ENCODE measurements at places on chromosomes 7 and 10. TPM values are rescaled to one million over a fixed set of nuclear protein-coding genes. Genes with fewer than 3 reads are reported as not detected.
A peak's percentile ranks its signal among the peaks of the same experiment; 100 is the strongest.

CALCR gene
- not detected for total RNA-seq

FZD1 gene
- 16.8 TPM for total RNA-seq

SPDYE2 gene
- not detected for total RNA-seq

TSPAN15 gene
- 2.8 TPM for total RNA-seq

DNA sequence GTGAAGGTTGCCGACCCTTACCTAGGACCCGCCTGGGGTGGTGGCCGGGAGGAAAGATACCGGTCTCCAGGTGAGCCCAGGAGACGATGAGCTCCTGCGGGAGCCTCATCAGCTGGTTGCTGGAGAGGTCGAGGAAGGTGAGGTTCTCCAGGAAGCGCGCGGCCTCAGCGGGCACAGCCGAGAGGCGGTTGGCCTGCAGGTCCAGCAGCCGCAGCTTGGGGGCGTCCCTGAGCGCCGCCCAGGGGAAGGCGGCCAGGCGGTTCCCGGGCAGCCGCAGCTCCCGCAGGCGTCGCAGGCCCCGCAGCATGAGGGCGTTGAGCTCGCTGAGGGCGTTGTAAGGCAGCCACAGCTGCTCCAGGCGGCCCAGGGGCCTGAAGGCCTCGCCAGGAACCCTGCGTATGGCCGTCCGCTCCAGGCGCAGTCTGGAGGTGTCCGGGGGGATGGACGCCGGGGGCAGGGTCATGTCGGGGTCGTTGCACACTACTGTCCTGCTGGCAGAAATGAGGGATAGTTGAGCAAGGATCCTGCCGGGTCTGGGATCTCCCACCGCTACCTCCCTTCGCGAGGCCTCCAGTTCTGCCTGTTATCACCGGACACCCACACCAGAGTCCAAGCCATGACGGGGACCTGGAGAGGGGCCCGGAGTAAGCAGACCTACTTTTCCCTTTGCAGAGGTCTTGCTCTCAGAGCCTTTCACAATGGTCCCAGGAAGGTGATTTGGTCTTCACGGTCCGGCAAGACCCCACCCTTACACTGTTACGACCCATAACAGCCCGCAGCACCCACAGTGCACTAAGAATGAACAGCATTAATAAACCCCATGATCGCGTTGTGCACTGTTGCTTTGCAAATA is 3.9 kb downstream of the LRIT1 start:
- no peak for DNase-seq

TMEM213 gene
- total RNA-seq: not detected

GRCh38 chr10:19659920-19660655 is 156.1 kb upstream of the PLXDC2 start:
- no peak for DNase-seq

DNA sequence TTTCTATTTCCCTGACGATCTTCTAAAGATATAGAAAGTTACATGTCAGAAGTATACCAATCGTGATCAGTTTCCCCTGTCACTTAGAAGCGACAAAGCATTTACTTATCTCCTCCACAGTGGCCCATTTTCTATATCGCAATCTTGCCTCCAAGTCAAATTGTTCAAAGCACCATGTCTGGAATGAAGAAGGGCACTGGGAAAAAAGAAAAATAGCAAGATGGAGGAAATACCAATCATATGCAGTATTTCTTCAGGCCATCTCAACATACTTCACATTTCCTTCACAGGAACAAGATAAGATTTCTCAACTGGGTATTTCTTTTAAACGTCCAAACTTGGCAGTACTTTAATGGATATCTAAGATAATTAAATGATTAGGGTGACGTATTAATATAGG is 63.3 kb upstream of the IL6 start:
- no peak for DNase-seq

ACHE gene
- total RNA-seq: 5.0 TPM

DNA sequence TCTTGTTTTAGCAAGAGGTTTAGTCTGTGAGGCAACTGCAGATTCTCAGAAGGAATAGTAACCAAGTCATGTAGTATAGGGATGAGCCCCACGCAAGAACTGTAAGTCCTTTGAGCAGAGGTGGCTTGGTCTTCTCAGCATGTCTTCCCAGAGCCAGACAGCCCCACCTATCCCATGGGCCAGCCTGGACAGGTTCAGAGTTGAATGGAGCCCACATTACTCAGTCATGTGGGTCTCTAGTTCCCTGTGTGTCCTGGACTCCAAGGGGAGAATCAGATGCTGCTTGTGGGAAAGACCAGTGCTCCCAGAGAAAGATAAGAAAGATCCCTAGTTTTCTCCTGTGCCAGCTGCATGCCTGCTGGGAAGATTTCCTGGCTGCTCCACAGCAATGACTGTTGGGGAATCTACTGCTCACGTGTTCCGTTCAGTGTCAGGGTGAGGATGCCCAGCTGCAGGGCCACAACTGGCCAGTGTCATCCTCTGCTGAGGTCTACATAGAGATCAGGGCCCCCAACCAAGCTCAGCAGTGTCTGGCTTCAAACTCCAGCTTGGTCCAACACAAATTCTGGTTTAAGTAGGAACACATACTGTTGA is 66.9 kb upstream of the UNC5B start:
- DNase-seq: no peak

DNA sequence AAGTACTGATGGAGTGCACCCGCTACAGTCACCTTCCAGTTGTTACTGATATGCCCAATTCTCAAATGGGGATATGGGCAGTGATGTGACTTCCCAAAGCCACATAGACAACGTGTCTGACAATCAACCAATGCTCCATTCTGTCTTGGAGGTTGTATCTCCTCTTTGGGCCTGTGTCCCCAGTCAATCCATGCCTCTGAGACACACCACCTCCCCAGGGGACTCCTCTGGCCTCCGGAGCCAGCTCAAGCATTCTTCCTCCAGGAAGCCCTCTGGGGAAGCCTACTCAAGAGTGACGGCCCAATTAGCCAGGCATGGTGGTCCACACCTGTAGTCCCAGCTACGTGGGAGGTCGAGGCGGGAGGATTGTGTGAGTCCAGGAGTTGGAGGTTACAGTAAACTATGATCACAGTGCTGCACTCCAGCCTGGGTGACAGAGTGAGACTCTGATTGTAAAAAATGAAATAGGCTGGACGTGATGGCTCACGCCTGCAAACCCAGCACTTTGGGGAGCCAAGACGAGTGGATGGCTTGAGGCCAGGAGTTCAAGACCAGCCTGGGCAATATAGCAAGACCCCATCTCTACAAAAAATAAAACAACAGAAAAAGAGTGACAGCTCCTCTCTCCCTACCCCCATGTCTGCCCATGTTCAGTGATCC is 99.5 kb upstream of the TNRC18 start:
- DNase-seq: no peak

GPR15LG gene
- total RNA-seq: not detected

ACTR1A gene
- 82.3 TPM for total RNA-seq

- DNase-seq: no peak
Observed at GRCh38 chr7:8612584-8612983, 179.2 kb downstream of the NXPH1 start.

DNAJC12 gene
- total RNA-seq: 12.3 TPM

ALOX5 gene
- 1.7 TPM for total RNA-seq

- DNase-seq: no peak
Observed at GRCh38 chr7:143494622-143495021, 16.9 kb downstream of the TAS2R41 start.

- peak; percentile 39 for DNase-seq
Observed at GRCh38 chr7:71237945-71238344, 106.0 kb downstream of the GALNT17 start.

- no peak for DNase-seq
Observed at GRCh38 chr10:121436630-121437341, 161.5 kb downstream of the FGFR2 start.

Measured in ovary (tissue), 10 donors.